ENCODE measurements at places on chromosomes 7 and 10. TPM values are rescaled to one million over a fixed set of nuclear protein-coding genes. Genes with fewer than 3 reads are reported as not detected.

DNA sequence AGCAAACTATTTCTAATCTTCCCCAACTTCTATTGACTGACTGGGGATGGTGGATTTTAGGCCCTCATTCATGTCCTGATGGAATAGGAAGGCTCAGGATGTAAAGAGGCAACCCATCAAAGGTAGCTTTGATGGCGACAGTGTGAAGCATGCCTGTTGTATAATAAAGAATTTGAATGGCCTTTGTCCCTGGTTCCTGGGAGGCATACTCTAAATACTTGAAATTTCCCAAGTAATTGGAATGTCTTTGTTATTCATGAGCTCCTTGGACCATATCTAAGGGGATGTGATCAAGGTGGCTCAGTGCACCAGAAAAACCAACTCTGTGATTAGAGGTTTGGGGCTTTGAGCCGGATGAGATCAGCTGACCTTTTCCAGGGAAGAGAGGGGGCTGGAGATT is 264.5 kb upstream of the NEBL start:
- peak; percentile 47 for DNase-seq

DNA sequence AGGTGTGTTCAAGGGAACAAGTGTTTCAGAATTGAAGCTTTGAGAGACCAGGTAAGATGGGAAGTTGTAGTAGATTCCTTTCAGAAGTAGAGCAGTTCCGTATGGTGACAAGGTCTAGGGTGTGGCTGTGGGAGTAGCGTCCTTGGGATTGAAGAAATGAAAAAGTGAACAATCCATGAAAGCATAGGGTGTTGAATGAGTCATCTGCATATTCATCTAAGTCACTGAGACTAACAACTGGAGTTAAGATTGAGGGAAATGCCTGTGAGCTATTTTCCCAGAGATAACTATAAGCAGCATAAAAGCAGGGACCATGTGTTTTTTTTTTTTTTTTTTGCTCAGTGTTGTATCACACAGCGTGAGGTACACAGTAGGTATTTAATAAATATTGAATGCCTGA is 134.8 kb downstream of the PHTF2 start:
- no peak for DNase-seq

DNA sequence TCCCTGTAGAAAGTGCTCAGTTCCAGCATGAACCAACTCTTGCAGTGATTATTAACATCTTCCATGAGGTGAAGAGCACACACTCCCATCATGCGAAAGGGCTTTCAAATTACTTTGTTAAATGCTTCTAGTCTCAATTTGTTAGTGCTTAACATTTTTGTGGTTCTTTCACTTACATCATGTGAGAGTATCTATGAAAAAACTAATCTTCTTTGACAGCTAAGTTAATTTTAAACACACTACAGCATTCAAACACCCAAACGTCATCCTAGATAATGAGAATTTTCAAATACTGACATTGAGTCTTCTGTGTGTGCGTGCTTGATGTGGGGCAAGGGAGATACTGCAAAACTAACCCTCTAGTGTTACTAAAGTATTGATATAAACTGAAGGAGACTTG is 84.8 kb downstream of the ETV1 start:
- DNase-seq: peak; percentile 23

- DNase-seq: no peak
These were observed 38.2 kb downstream of the PRSS2 start for GRCh38 chr7:142808802-142809583.

GRCh38 chr10:67827811-67828210 is 10.2 kb downstream of the DNAJC12 start:
- no peak for DNase-seq

- DNase-seq: no peak
These were observed 112.5 kb downstream of the MAD1L1 start for GRCh38 chr7:2120251-2120660.

- no peak for DNase-seq
These were observed 1.7 kb downstream of the LIPM start for GRCh38 chr10:88804083-88804812.

DNA sequence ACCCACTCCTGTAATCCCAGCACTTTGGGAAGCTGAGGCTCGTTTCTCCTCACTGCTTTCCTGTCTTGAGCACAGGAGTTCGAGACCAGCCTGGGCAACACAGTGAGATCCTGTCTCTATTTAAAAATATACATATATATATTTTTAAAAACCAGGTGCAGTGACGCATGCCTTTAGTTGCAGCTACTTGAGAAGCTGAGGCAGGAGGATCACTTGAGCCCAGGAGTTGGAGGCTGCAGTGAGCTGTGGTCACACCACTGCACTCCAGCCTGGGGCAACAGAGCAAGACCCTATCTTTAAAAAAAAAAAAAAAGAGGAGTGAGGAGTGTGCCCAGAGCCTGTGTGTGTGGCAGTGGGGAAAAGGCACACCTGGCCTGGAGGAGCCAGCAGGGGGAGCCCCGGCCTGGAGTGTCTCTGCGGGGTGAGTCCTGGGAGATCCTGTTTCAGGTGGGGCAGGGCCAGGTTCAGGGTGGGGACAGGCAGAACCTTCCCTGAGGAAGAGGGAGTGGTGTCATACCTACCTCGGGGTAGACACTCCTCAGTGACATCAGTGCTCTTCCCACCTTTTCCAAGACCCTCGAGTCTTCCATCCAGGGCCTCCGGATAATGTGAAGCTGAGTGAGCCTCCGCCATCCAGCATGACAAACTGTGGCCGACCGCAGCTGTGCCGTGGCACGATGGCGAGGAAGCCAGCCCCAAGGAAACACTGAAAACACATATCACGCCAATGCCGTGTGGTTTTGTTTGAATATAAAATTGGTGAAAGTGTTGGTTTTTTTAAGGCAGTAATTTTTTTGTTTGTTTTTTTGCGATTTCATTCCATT is 9.0 kb upstream of the ARPC1B start:
- DNase-seq: peak; percentile 29

Gene LIPM
- total RNA-seq: not detected

DNA sequence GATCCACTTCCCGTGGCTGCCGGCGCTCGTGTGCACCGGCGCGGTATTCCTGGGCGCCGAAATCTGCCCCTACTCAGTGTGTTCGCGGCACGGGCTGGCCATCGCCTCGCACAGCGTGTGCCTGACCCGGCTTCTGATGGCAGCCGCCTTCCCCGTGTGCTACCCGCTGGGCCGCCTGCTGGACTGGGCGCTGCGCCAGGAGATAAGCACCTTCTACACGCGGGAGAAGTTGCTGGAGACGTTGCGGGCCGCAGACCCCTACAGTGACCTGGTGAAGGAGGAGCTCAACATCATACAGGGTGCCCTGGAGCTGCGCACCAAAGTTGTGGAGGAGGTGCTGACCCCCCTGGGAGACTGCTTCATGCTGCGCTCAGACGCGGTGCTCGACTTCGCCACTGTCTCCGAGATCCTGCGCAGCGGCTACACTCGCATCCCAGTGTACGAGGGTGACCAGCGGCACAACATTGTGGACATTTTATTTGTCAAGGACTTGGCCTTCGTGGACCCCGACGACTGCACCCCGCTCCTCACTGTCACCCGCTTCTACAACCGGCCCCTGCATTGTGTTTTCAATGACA is 1.3 kb downstream of the CNNM1 start:
- DNase-seq: no peak

DNA sequence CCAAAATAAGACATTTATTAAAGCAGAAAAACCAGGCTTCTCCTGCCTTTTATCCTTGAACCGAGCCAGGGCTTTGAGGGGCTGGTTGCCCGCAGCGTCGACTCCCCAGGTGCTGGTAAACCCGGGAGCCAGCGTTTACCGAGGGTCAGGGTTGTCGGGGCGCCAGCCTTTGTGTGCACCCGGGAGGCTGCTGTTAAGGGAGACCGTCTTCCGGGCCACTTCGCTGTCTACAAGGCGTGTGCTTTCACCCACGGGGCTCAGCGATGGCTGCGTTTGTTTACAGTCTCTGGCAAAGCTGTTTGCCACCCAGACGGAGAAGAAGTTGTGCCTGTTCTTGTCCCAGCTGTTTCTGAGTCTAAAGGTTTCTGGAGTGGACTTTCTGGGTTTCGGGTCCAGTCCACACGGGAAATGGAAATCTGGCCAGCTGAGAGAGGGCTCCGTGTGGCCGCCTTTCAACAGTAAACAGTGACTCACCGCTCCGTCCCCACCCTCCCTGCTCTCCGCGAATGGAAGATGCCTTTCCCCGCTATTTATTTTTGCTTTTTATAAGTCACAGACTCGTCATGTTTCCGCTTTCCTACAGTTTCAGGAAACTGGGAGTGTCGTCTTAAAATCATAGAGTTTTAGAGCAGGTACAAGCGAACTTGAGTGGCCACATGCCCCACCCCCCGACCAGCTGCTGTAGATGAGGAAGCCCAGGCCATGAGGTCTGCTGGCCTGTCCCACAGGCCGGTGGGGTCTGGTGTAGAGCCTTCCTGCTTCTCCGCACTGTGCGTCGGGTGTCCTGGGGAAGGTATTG is 2.2 kb downstream of the MAFK start:
- DNase-seq: peak; percentile 94

GRCh38 chr7:101819183-101819582 is 1.8 kb downstream of the CUX1 start:
- DNase-seq: no peak

Gene DNAJC1
- 64.0 TPM for total RNA-seq

DNA sequence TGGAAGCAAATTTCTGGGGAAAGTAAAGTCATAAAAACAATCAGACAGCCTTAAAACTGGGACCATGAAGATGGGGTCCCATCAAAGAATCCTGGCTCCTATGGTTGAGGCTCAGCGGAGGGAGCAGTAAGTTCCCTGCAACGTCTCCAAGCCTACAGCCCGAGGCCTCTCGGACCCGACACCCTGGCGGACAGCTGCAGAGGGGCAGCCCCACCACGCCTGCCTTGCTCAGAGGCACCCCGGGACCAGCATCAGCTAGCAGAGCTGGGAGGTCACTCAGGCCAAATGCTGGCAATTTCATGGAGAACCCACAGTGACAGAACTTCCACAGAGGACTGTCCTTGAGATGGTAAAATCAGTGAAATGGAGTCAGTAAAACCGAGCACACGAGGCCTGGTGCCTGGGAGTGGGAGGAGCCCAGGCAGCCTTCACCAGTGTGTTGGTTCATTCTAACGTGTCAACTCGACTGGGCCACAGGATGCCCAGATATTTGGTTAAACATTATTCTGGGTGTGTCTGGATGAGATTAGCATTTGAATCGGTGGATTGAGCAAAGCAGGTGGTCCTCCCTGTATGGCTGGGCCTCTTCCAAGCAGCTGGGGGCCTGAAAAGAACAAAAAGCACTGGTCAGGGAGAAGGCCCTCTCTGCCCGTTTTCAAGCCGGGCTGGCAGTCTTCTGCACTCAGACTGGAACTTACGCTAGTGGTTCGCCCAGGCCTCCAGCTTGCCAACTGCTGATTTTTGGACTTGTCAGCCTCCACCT is 96.2 kb upstream of the INSIG1 start:
- DNase-seq: no peak

Gene SKIDA1
- total RNA-seq: 9.0 TPM

GRCh38 chr7:132392713-132393112 is 183.6 kb downstream of the PLXNA4 start:
- no peak for DNase-seq

- no peak for DNase-seq
These were observed 7.2 kb upstream of the RELN start for GRCh38 chr7:103996639-103997038.
